Activated naive CD8-positive, alpha-beta T cell treated with anti-CD3 and anti-CD28 coated beads for 36 hours (primary cell): ENCODE measurements at places on chromosomes 7 and 10. TPM values are rescaled to one million over a fixed set of nuclear protein-coding genes. Genes with fewer than 3 reads are reported as not detected.

The SOSTDC1 gene
- total RNA-seq = not detected

The MMP21 gene
- not detected for total RNA-seq

The CYP3A7 gene
- total RNA-seq = not detected

The COL13A1 gene
- total RNA-seq = not detected

DNA sequence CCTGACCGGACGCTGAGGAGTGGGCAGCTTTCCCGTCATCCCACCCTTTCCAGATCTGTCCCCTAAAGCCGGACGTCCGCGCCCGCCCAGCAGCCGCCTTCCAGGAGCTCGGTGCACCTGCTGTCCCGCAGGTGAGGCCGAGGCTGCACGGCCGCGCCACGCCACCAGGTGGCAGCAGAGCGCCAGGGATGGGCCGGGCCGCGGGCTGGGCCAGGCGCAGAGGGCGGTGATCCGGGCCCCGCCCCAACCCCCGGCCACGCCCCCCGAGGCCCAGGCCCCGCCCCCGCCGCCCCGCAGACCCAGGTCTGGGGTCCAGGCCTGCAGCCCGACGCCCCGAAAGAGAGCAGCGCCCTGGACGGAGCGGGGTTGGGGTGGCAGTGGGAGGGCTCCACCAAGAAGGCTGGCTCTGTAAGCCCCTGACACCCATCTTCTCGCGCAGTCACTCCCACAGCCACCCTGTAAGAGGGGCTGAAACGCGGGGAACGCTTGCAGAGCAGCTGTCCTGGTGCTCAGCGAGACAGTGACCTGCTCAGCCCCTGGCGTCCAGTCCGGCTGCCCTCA is 32.2 kb downstream of the FOXL3 start:
- DNase-seq = peak; percentile 86

DNA sequence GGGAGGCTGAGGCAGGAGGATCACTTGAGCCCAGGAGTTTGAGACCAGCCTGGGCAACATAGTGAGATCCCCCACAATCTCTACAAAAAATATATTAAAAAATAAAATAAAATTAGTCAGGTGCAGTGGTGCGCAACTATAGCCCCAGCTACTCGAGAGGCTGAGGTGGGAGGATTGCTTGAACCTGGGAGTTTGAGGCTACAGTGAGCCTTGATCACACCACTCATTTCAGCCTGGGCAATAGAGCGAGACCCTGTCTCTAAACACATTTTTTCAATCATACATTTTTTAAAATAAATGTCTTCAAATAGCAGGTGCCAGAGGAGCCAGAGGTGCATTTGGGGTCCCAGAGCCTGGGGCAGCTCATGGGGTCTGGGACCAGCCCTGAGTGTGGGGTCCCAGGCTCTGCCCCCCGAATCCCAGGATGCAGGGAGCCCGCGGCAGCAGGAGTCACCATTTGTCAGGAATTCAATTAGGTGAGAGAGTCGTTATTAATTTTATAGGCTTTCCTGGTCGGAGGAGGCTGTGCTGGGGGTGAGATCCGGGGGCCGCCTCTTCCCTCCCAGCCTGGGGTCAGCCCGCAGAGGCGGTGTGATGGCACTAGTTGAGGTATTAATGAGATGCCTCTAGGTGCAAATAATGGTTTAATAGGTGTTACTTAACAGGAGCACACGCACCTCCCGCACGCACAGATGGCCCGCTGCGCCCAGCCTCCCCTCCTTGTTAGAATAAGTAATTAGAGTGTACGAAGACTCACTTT is 78.3 kb downstream of the MICALL2 start:
- DNase-seq = no peak

GRCh38 chr10:132251928-132252327 is 55.8 kb downstream of the STK32C start:
- no peak for DNase-seq

DNA sequence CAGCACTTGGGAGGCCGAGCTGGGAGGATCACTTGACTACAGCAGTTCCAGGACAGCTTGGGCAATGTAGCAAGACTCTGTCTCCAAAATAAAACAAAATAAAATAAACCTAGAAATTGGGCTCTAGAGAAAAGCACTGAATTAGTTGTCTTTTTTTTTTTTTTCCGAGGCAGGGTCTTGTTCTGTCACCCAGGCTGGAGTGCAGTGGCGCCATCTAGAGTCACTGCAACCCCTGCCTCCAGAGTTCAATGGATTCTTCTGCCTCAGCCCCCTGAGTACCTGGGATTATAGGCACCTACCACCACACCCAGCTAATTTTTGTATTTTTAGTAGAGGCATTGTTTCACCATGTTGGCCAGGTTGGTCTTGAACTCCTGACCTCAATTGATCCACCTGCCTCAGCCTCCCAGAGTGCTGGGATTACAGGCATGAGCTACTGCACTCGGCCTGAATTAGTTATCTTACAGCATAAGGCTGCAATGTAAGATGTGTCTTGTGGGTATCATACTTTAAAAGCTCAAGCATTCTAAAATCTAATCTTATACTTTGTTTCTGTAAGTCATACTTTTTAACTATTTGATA is 12.8 kb downstream of the MEIG1 start:
- DNase-seq = peak; percentile 32

DNA sequence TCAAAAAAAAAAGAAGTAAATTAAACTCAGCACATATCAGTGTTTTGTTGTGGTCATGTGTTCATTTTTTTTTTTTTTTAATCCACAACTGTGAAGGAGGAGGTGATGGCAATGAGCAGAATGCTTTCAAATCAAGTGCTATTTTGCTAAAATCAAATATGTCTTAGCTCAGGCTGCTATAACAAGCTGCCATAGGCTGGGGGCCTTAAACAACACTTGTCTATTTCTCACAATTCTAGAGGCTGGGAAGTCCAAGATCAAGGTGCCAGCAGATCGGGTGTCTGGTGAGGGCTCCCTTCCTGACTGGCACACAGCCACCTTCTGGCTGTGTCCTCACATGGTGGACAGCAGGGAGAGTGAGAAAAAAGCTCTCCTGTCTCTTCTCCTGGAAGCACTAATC is 203.9 kb downstream of the FAM107B start:
- no peak for DNase-seq

- DNase-seq = no peak
Measured at GRCh38 chr7:123367484-123368122, 166.8 kb downstream of the IQUB start.

DNA sequence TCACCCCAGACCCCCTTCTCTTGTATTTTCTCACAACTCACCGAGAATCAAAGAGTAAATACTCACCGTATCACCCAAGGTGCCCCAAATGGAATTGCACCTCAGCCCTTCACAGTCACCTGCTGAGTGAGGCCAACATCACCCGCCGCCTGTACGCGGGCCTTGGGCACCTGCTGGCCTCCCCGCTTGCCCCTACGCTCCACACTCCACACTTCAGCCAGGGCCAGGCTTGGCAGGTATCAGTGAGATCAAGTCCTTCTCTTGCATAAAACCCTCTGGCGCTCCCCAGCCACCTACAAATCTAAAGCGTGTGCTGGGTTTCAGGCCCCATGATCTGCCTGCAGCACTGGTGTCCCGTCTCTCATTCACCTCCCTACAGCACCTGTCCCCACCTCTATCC is 300.6 kb downstream of the GFRA1 start:
- DNase-seq = no peak

GRCh38 chr10:93865794-93866425 is 27.9 kb upstream of the SLC35G1 start:
- DNase-seq = no peak
